Natural killer cell (primary cell): ENCODE measurements at places on chromosomes 5 and 9.

DNA sequence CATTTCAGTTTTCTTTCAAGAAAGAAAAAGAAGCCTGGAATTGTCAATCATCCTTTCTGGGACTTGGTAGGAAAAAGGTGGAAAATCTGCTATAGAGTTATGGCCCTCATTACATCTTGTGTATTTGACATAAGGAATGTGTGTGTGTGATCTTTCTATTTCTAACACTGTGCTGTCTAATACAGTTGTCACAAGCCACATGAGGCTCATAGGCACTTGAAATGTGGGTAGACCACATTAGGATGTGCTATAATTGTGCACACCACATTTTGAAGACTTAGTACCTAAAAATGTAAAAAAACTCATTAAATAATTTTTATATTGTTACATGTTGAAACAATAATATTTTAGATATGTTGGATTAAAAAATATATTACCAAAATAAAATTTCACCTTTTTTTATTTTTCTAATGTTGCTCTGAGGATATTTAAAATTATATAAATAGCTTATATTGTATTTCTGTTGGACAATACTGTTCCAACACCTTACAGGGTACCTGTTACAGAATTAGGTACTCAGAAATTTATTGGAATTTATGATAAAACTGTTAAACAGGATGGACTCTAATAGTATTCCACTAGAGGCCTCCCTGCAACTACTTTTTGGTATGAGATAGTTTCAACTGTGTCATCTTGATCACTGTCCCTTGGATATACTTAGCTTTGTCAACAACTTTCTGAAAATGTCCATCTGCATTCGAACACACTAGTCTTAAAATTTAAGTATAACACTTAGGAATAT, 18.4 kb downstream of the MSANTD3 start:
- DNase-seq: no peak

DNA sequence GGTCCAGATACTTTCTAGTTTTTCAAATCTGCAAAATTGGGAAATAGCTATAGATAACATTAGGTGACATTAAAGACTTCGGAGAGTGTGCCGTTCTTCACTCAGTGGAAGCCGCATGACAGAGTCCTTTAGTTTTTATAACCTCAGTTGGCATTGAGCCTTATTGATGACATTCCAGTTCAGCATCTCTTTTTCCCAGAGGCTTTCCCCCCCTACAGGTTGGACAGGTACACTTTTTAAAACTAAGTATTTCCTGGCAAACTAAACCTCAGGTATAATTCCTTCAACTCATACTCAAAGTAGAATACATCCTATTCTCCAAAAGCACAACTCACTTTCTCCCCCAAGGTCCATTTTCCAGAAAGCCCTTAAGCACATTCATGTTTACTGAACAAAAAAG, 58.7 kb downstream of the SLC46A2 start:
- DNase-seq: no peak

GRCh38 chr9:129708793-129709192, 43.3 kb downstream of the PRRX2 start:
- no peak for DNase-seq

DNA sequence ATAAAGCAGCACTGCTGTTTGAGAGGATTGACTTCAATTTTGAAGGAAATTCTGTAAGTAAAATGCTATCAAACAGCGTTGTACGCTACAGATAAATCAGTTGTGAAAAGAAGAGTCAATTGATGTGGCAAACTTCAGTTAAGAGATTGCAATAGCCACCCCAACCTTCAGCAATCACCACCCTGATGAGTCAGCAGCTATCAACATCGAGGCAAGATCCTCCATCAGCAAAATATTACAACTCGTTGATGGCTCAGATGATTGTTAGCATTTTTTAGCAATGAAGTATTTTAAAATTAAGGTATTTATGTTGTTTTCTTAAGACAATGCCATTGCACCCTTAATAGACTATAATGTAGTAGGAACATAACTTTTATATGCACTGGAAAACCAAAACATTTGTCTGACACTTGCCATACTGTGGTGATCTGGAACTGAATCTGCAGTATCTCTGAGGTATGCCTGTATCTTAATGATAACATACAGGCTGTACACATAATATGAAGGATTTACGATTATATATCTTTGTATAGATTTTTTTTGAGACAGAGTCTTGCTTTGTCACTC, 47.5 kb downstream of the VPS13A start:
- no peak for DNase-seq
